Thoracic aorta (tissue), 2 donors: ENCODE measurements at places on chromosomes 7 and 10. TPM values are rescaled to one million over a fixed set of nuclear protein-coding genes. Genes with fewer than 3 reads are reported as not detected.
A peak's percentile ranks its signal among the peaks of the same experiment; 100 is the strongest.

DNA sequence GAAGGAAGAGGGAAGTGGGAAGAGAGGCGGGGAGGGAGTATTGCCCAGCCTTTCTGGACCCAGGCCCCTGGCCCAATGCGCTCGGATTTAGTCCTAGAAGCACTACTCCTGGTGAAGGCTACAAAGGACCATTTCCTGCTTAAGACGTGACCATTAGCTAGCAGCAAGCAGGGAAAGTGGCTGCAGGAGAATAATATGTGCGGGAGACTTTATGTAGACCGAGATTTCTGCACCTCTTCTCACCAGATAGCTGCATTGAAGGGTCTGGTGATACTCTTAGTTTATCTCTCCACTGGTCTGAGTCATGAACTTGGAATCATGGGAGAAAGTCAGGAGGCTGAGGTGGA, 3.1 kb downstream of the VAX1 start:
- peaks cover 21% of the 10 kb centered on the region for H3K27me3 ChIP-seq
- no peak overlapping the region for H3K4me3 ChIP-seq
- H3K4me1 ChIP-seq = peaks cover 16% of the 10 kb centered on the region
- no peak overlapping the region for H3K27ac ChIP-seq
- no peaks in the 10 kb centered on the region for H3K36me3 ChIP-seq
- no peak for DNase-seq

- no peak for DNase-seq
- H3K4me1 ChIP-seq = peaks cover 24% of the 10 kb centered on the region
- H3K27ac ChIP-seq = no peak overlapping the region
- H3K36me3 ChIP-seq = no peaks in the 10 kb centered on the region
Measured at GRCh38 chr7:134462337-134462925, 3.5 kb upstream of the AKR1B1 start.

- H3K4me3 ChIP-seq = no peak overlapping the region
- H3K4me1 ChIP-seq = no peaks in the 10 kb centered on the region
- H3K36me3 ChIP-seq = no peaks in the 10 kb centered on the region
- no peak for DNase-seq
Measured at GRCh38 chr7:87312215-87312865, 33.1 kb upstream of the CROT start.

GRCh38 chr10:11451640-11452260, 159.7 kb downstream of the USP6NL start:
- H3K27me3 ChIP-seq = no peaks in the 10 kb centered on the region
- no peaks in the 10 kb centered on the region for H3K36me3 ChIP-seq
- H3K4me1 ChIP-seq = no peaks in the 10 kb centered on the region

- H3K27me3 ChIP-seq = no peaks in the 10 kb centered on the region
- DNase-seq = no peak
- no peak overlapping the region for H3K4me3 ChIP-seq
- no peaks in the 10 kb centered on the region for H3K36me3 ChIP-seq
- H3K27ac ChIP-seq = no peak overlapping the region
Measured at GRCh38 chr10:106557053-106557452, 607.5 kb downstream of the SORCS1 start.

DNA sequence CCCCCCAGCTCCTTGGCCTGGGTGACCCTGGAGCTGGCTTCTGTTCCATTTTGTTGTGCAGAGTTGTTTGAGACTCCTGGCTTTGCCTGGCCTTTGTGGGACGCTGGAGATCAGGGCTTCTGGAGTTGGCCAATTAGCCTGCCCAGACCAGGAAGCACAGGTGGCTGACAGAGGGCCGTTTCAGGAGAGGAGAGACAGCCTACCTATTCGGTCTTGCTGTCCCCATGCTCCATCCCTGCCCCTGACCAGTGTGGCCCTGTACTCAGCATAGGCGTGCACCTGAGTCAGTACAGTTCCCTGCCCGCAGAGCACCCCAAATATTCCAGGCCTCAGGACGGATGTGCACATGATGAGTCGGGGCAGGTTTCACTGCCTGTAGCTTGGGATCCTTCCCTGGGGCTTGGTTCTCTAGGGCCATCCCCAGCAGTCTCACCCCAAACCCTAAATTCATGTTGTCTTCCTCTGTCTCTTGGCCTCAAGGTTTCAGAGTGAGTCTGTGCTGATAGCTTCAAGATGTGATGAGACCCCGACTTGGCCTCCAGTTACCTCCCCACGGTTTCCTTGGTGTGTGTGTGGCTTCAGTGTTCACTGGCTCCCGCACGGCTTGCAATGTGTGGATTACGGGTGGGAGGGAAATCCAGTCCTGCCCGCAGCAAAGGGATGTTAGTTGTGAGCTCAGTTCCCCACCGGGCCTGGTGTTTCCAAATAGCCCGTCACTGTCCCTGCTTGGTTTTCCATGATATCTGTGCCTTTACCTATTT, 44.7 kb downstream of the HTRA1 start:
- DNase-seq = no peak
- H3K4me3 ChIP-seq = no peak overlapping the region
- H3K4me1 ChIP-seq = peaks cover 21% of the 10 kb centered on the region
- H3K36me3 ChIP-seq = peaks cover 36% of the 10 kb centered on the region
- no peak overlapping the region for H3K27ac ChIP-seq

- no peak overlapping the region for H3K4me3 ChIP-seq
- H3K27ac ChIP-seq = no peak overlapping the region
- H3K36me3 ChIP-seq = no peaks in the 10 kb centered on the region
- no peaks in the 10 kb centered on the region for H3K27me3 ChIP-seq
- no peaks in the 10 kb centered on the region for H3K4me1 ChIP-seq
Measured at GRCh38 chr10:98055841-98056516, 25.6 kb upstream of the CRTAC1 start.

GRCh38 chr10:98303569-98303968, 35.6 kb upstream of the LOXL4 start:
- H3K36me3 ChIP-seq = no peaks in the 10 kb centered on the region
- no peaks in the 10 kb centered on the region for H3K4me1 ChIP-seq
- DNase-seq = no peak
- no peaks in the 10 kb centered on the region for H3K27me3 ChIP-seq
- no peak overlapping the region for H3K4me3 ChIP-seq

DNA sequence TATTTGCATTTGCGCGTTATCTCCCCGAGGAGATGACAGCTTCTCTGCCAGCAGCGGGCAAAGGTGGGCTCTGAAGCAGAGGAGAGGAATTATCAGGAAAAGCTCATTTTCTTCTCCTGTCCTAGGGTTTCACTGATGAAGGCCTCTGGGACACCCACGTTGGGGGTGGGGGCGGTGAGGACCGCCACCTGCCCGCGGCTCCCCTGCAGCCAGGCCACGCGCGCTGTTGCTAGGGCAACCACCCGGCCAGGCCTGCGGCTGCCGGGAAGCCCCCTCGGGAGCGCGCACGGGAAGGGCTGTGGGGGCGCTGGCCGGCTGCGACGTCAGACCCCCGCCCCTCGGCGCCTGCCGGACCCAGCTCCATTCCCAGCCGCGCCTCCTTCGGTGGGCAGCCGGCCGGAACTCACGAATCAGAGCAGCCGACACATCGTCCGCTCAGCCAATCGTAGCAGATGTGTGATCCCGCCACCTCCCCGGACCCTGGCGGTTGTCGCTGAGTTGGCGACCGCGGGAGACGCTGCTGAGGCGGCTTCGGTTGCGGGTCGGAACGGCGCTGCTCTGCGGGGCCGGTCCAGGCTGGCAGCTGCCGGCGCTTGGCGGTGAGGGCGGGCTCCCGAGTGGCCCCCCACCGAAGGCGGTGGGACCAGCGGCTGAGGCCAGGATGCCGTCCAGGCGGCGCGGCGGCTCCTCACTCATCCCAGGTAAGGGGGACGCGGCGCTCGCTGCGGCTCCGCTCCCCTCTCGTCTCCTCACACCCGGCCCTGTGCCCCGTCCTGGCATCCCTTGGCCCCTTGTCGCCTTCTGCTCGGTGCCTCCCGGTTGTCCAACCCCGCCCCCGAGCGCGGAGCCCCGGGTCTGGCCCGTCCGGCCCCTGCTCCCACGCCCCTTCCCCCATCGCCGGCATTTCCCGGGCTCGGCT, at the start of gene TPST1:
TSS of gene TPST1 (plus strand) at position 513 of the 919 bp plus-strand sequence. CDS start 35,092 bp downstream, outside the sequence.
- peak within 1 kb of the TSS; percentile 2 for H3K27ac ChIP-seq
- H3K27me3 ChIP-seq = no peaks in the 10 kb centered on the region
- peak within 1 kb of the TSS; percentile 96 for H3K4me3 ChIP-seq
- peaks cover 24% of the 10 kb centered on the region for H3K4me1 ChIP-seq
- no peaks in the 10 kb centered on the region for H3K36me3 ChIP-seq
- DNase-seq = peak; percentile 64

- H3K27ac ChIP-seq = no peak overlapping the region
- H3K27me3 ChIP-seq = no peaks in the 10 kb centered on the region
- DNase-seq = no peak
- H3K36me3 ChIP-seq = no peaks in the 10 kb centered on the region
Measured at GRCh38 chr10:103791858-103792257, 63.5 kb downstream of the SH3PXD2A start.

DNA sequence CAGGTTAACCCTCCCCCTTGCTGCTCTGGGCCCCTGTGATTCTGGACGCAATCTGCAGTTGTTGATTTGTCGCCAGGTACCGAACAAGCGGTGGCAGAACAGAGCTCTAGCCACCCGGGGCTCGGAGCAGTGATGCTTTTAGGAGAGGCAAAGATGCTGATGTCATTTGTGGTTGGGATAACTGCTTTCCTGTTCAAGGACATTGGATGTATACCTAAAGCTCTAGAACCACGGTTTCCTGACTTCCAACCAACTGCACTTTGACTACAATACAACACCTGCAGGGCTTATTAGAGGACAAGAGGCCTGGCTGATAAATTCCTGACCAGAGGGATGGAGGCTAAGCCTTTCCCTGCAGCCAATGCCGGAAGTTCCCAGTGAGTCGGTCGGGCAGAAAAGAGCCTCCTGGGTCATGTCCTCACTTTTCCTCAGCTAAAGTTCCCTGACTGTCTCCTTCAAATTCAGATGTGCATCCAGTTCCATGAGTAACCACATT, 6.5 kb upstream of the RBM20 start:
- H3K27ac ChIP-seq = peak overlapping the region; percentile 68
- H3K4me1 ChIP-seq = peaks cover 17% of the 10 kb centered on the region
- H3K27me3 ChIP-seq = no peaks in the 10 kb centered on the region
- no peak overlapping the region for H3K4me3 ChIP-seq
- no peaks in the 10 kb centered on the region for H3K36me3 ChIP-seq

DNA sequence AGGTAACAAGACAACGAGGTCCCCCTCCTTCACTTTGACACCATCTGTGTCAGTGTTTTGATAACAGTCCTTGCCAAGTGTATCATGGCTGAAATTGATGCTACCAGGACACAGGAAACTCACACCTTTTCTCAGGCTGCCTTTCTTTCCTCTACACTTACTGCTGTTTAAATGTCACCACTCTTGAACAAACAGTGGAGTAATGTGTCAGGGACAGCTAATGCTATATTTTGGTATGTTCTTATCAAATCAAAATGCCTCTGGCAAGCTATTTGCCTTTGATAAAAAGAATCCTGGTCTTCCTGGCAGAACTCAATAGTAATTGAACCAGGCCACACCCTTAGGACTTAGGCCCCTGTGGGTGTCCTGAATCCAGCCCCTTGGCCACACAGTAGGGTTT, 692.9 kb downstream of the LRMDA start:
- no peaks in the 10 kb centered on the region for H3K4me1 ChIP-seq
- H3K36me3 ChIP-seq = no peaks in the 10 kb centered on the region
- H3K27ac ChIP-seq = no peak overlapping the region
- H3K27me3 ChIP-seq = no peaks in the 10 kb centered on the region
- no peak for DNase-seq
- no peak overlapping the region for H3K4me3 ChIP-seq

- H3K36me3 ChIP-seq = no peaks in the 10 kb centered on the region
- no peaks in the 10 kb centered on the region for H3K4me1 ChIP-seq
- H3K27ac ChIP-seq = no peak overlapping the region
- no peak overlapping the region for H3K4me3 ChIP-seq
- H3K27me3 ChIP-seq = no peaks in the 10 kb centered on the region
Measured at GRCh38 chr10:97891497-97892167, 42.0 kb downstream of the GOLGA7B start.

GRCh38 chr10:33006342-33006887, 48.4 kb upstream of the ITGB1 start:
- H3K4me3 ChIP-seq = peak overlapping the region; percentile 63
- peak overlapping the region; percentile 89 for H3K27ac ChIP-seq
- DNase-seq = no peak
- no peaks in the 10 kb centered on the region for H3K27me3 ChIP-seq

DNA sequence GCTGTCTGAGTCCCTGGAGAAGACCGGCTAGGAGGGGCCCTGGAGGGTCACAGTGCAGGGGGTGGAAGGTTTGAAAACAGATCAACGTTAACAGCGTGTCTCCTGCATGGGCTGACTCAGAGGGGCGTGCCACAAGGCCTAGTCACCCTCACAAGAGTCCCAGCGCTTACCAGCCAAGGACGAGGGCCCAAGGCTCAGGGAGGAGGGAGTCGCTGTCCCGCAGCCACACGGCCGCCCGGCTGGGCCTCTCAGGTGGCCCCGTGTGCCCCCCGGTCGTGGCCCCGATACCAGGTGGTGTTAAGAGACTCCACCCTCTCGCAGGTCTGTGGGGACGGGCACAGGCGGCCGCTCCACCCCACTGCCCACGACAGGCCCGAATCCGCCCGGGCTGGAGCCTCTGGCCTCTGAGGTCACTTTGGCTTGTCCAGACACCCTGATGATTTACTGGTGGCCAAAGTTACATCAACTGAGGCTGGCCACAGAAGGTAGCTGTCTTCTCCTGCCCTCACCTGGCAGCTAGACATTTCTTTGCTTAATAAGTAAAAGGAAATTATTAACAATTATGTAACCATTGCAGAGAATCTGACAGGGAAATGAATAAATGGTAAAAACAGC, 34.0 kb downstream of the FAM20C start:
- H3K36me3 ChIP-seq = no peaks in the 10 kb centered on the region
- no peak overlapping the region for H3K4me3 ChIP-seq
- H3K27me3 ChIP-seq = no peaks in the 10 kb centered on the region

GRCh38 chr7:95027234-95027872, 120.0 kb downstream of the PPP1R9A start:
- H3K27ac ChIP-seq = no peak overlapping the region
- H3K27me3 ChIP-seq = no peaks in the 10 kb centered on the region
- H3K4me3 ChIP-seq = no peak overlapping the region
- H3K4me1 ChIP-seq = no peaks in the 10 kb centered on the region

- no peaks in the 10 kb centered on the region for H3K36me3 ChIP-seq
- no peak overlapping the region for H3K27ac ChIP-seq
- peaks cover 20% of the 10 kb centered on the region for H3K4me1 ChIP-seq
- H3K4me3 ChIP-seq = no peak overlapping the region
- DNase-seq = no peak
Measured at GRCh38 chr10:78754269-78755062, 314.3 kb upstream of the ZMIZ1 start.

Gene MACROH2A2
- total RNA-seq = 0.68 TPM

Gene SEMA4G
- total RNA-seq = 4.3 TPM

Gene GIMAP8
- total RNA-seq = 13.4 TPM

Gene ATOH7
- total RNA-seq = not detected

Gene OR2A42
- total RNA-seq = 0.49 TPM

Gene SLC29A4
- 0.21 TPM for total RNA-seq

Gene FLNC
- 273 TPM for total RNA-seq

Gene IGF2BP3
- total RNA-seq = 8.1 TPM
